ENCODE measurements at places on chromosomes 7 and 10.
A peak's percentile ranks its signal among the peaks of the same experiment; 100 is the strongest.

DNA sequence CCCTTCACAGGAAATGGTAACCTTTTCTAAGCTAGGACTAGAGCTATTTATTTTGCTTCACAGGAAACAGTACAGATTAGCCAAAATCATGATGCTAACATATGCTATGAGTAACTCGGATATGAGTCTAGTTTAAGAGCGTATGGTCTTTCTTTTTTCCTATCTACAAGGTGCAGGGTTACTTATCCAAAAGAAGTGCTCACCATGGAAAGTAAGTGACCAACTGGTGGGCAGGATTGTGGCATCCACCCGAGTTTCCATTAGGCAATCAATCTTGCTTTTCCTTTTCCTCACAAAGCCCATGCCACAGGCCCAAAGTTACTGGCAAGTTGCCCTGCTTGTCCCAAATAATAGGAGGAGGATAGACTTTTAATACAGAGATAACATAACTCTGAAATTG is 765.1 kb upstream of the POM121L12 start:
- no peaks in the 10 kb centered on the region for H3K36me3 ChIP-seq
- no peak overlapping the region for H3K27ac ChIP-seq
- H3K4me3 ChIP-seq = no peak overlapping the region
- H3K27me3 ChIP-seq = no peaks in the 10 kb centered on the region
- H3K4me1 ChIP-seq = no peaks in the 10 kb centered on the region

DNA sequence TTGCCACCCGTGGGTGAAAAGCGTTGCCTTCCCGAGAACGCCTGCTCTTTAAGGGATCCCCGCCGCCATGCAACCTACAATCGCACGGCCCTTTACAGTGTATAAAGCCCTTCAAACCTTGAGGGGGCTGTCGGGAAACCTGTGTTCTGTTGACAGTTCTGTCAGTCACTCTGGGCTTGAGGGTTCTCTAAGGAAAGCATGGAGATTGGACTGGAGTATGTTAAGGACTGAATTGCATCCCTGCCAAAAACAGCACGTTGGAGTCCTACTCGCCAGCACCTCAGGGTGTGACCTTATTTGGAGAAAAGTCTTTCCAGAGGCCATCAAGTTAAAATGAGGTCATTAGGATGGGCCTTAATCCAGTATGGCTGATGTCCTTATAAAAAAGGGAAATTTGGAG is 70.6 kb downstream of the PFKFB3 start:
- peaks cover 52% of the 10 kb centered on the region for H3K4me1 ChIP-seq
- H3K27me3 ChIP-seq = no peaks in the 10 kb centered on the region

GRCh38 chr7:45690762-45691150 is 116.6 kb downstream of the ADCY1 start:
- H3K36me3 ChIP-seq = no peaks in the 10 kb centered on the region
- no peaks in the 10 kb centered on the region for H3K4me1 ChIP-seq
- no peak for DNase-seq
- no peak overlapping the region for H3K27ac ChIP-seq
- no peaks in the 10 kb centered on the region for H3K27me3 ChIP-seq

DNA sequence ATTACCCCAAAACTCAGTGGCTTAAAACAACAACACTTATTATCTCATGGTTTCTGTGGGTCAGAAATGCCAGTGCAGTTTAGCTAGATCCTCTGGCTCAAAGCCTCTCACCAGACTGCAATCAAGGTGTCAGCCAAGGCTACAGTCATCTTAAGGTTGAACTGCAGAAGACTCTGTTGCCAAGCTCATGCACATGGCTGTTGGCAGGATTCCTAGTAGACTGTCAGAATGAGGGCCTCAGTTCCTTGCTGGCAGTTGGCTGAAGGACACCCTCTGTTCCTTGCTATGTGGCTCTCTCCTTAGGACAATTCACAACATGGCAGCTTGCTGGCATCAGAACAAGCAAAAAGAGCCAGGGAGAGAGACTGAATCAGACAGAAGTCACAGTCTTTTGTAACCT is 34.7 kb downstream of the TOMM7 start:
- H3K4me1 ChIP-seq = no peaks in the 10 kb centered on the region
- no peak overlapping the region for H3K4me3 ChIP-seq
- H3K27ac ChIP-seq = no peak overlapping the region
- no peak for DNase-seq

- H3K4me1 ChIP-seq = peaks cover 18% of the 10 kb centered on the region
- DNase-seq = no peak
- H3K27ac ChIP-seq = no peak overlapping the region
- H3K4me3 ChIP-seq = no peak overlapping the region
- no peaks in the 10 kb centered on the region for H3K27me3 ChIP-seq
Measured at GRCh38 chr7:155800741-155801267, 11.5 kb downstream of the SHH start.

DNA sequence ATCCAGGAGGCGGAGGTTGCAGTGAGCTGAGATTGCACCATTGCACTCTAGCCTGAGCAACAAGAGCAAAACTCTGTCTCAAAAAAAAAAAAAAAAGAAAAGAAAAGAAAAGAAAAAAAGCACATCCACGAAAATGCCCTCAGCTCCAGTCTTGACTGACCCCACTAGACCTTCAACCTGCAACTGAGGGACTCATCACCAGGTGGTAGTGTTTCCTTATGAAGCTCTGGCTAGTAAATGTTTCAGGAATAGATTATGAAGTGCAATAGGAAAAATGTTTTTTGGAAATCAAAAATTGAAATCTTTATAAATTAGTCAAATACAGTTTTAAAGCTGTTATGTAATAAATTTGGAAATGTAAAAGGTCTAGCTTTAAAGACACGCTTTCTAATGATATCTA is 22.4 kb downstream of the TLL2 start:
- H3K27ac ChIP-seq = no peak overlapping the region
- DNase-seq = no peak
- no peaks in the 10 kb centered on the region for H3K4me1 ChIP-seq
- H3K4me3 ChIP-seq = no peak overlapping the region

GRCh38 chr7:85000735-85001350 is 186.0 kb downstream of the SEMA3D start:
- no peak overlapping the region for H3K4me3 ChIP-seq
- no peaks in the 10 kb centered on the region for H3K36me3 ChIP-seq
- no peak for DNase-seq
- no peaks in the 10 kb centered on the region for H3K4me1 ChIP-seq

DNA sequence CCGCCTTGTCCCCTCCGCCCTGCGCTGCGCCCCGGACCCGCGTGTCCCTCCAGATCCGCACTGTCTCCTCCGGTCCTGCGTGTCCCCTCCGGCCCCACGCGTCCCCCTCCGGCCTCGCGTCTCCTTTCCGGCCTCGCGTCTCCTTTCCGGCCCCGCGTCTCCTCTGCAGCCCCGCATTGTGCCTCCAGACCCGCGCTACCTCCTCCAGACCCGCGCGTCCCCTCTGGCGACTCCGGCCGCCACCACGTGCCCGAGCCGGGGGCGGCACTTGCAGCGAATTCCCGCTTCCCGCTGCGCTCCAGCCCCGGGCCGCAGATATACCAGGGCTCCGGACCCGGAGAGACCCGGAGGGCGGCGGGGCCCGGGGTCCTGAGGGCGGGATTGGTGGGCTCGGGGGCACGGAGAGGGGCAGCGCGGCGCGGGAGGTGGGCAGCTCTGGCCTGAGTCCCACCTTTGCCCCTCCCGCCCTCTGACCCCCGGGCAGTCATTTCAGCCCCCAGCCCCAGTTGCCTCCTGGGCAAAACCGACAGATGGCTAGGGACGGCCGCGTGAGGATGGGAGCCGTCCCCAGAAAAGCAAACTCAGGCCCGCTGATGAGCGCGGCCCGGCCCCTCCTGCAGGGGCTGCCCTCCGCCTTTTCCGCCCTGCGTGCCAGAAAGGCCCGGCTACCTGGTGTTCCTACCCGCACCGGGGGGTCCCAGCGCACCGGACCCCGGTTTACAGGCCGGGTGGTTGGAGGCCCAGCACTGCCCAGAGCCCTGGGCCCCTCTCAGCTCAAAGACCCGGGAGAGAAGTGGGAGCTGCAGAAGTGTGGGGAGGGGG is 56.5 kb downstream of the RBM17 start:
- H3K27ac ChIP-seq = peak overlapping the region; percentile 93
- DNase-seq = no peak
- H3K36me3 ChIP-seq = no peaks in the 10 kb centered on the region
- peaks cover 37% of the 10 kb centered on the region for H3K4me1 ChIP-seq
- no peaks in the 10 kb centered on the region for H3K27me3 ChIP-seq

- H3K27ac ChIP-seq = no peak overlapping the region
- H3K4me1 ChIP-seq = no peaks in the 10 kb centered on the region
- no peak for DNase-seq
- H3K27me3 ChIP-seq = no peaks in the 10 kb centered on the region
Measured at GRCh38 chr7:105450177-105450861, 61.6 kb upstream of the SRPK2 start.

DNA sequence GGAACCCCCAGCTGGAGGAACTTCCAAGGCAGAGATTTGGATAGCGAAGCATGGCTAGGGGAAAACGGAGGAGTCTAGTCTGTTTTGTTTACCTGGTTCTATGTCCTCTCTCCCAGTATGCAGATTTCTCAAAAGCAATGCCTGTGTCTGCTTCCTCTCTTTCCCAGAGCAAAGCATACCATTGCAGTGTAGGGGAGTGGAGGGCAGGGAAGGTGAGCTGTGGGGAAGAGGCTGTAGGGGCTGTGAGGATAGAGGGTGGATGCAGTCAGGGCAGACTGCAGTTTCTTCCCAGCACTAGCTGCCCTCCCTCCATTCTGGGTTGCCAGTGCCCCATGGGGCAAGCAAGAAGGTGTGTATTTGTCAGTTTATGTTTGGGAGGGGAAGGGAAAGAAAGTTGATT is 16.9 kb upstream of the TSPAN14 start:
- H3K27me3 ChIP-seq = no peaks in the 10 kb centered on the region
- DNase-seq = no peak
- H3K4me1 ChIP-seq = no peaks in the 10 kb centered on the region
- no peak overlapping the region for H3K4me3 ChIP-seq

GRCh38 chr7:2947058-2947780 is 96.4 kb downstream of the CARD11 start:
- no peak overlapping the region for H3K4me3 ChIP-seq
- H3K27ac ChIP-seq = no peak overlapping the region
- H3K4me1 ChIP-seq = no peaks in the 10 kb centered on the region
- no peaks in the 10 kb centered on the region for H3K36me3 ChIP-seq

GRCh38 chr7:20331910-20332813 is 1.5 kb downstream of the ITGB8 start:
- peak overlapping the region; percentile 93 for H3K4me3 ChIP-seq
- H3K27me3 ChIP-seq = no peaks in the 10 kb centered on the region
- no peak for DNase-seq
- peaks cover 4% of the 10 kb centered on the region for H3K4me1 ChIP-seq

DNA sequence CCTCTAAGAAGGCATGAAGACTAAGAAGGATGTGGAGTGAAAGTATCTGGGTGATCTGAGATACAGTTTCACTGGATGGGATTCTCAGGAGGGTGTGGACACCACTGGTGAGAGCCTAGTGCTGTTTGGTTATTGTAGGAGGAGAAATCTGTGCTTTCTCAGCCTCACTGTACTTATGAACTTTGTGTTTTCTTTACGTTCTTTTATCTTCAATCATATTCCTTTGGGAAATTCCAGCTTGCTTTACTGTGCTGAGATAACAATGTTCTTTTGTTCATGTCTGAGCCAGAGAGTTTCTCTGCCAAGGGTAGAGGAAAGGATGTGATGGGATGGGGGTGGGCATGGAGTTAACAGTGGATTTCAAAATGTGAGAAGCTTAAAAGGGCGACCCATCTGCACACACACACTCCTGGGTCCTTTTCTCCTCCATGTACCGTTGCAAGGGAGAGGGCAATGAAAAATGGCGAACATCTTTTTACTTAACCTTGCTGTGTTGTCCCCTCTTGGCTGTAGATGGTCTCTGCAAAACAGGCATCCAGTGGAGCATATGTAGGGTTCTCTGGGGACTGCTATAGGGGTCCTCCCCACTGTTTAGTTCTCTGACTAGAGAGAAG is 25.0 kb upstream of the TAX1BP1 start:
- peaks cover under 1% of the 10 kb centered on the region for H3K4me1 ChIP-seq
- H3K27ac ChIP-seq = no peak overlapping the region
- H3K27me3 ChIP-seq = no peaks in the 10 kb centered on the region
- no peaks in the 10 kb centered on the region for H3K36me3 ChIP-seq
- no peak for DNase-seq
- no peak overlapping the region for H3K4me3 ChIP-seq

DNA sequence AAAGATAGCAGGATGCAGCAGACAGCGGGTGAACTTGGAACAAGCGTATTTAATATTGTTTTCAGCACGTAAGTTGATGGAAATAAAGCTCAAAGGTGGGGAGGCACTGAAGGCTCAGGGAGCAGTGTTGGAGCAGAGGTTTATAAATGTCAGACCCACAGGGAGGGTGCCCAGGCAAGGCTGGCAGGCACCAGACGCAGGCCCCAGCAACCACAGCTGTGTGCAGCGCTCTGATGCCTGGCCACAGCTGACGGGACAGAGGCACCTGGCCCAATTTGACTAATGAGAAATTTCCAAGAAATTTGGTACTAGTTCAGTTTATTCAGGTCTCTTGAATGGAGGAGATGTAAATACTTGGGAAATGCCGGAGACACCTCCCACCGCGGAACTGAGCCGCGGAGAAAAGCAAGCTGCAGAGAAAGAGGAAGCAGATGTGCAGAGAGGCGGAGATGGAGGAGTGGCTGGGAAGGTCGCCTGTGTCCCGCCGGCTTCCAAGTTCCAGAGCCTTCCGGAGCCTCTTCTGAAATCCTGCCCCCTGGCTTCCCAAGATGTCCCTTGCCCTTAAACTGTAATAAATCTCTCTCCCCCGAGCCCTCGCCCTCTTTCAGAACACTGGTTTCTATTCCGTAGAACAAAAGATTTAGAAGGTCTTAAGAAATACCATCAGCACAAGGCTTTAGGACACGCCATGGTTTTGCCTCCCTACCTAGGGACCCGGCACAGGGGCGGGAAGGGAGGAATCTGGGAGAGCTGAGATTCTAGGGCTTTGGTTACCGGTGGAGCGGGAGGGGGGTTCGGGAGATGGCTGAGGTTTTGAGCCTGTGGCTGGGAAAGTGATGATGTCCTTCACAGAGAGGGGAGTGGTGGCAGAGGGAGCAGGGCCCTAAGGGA is 38.4 kb upstream of the PLXNA4 start:
- DNase-seq = no peak
- H3K36me3 ChIP-seq = no peaks in the 10 kb centered on the region
- no peaks in the 10 kb centered on the region for H3K27me3 ChIP-seq
- H3K4me1 ChIP-seq = no peaks in the 10 kb centered on the region
- peak overlapping the region; percentile 64 for H3K4me3 ChIP-seq

DNA sequence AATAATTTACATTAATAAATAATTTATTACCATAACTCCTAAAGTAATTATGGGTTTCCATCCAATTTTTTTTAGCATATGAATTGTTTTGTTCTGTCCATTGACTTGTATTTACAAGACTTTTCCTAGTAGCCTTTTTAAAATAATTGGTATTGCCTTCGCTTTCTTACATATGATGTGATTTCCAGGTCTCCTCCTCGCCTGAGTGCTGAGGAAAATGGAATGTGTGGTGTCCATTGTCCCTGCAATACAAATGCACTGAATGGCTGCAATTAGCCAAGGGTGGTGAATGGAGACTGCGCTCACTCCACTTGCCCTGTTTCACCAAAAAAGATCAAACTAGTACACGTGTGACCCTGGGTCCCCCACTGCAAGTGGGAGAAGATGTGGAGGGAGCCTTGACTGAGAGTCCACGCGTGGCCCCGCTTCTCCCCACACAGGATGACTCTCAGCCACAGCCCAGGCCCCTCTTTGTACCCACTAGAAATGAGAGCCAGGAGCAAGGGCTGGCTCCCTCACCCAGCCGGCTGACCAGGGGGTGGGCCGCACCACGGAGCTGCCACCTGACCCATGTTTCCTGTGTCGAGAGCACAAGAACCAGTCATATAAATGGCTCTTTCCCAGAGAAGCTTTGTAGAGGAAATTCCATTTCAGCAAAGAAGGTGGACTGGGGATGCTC is 52.6 kb downstream of the FAM53B start:
- H3K4me3 ChIP-seq = no peak overlapping the region
- H3K4me1 ChIP-seq = peaks cover 3% of the 10 kb centered on the region
- H3K27ac ChIP-seq = no peak overlapping the region
- H3K36me3 ChIP-seq = peaks cover 9% of the 10 kb centered on the region
- no peak for DNase-seq
- no peaks in the 10 kb centered on the region for H3K27me3 ChIP-seq
